Upper lobe of left lung (tissue), 6 donors: ENCODE measurements at places on chromosomes 7 and 10. TPM values are rescaled to one million over a fixed set of nuclear protein-coding genes. Genes with fewer than 3 reads are reported as not detected.

DNA sequence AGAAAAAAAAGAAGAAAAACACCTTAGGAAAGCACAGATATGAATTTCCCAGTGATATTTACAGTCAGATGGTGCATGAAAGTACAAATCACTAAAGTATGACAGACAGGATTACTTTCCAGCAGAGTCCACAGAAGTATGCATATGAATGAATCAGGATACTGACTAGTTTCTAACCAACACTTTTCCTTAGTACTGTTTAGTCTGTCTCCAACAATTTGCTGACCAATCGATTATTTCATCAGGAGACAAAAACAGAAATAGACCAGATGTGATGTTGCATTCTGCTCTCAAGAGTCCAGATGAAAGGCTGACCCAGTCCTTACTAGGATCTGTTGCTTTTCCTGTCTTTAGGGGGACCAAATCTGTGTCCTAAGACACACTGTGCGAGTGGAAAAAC is 14.6 kb downstream of the SLC35B4 start:
- H3K36me3 ChIP-seq: peaks cover 30% of the 10 kb centered on the region
- no peak overlapping the region for H3K4me3 ChIP-seq
- no peak overlapping the region for H3K27ac ChIP-seq
- H3K27me3 ChIP-seq: no peaks in the 10 kb centered on the region
- DNase-seq: no peak

The AGFG2 gene
- 14.3 TPM for total RNA-seq

DNA sequence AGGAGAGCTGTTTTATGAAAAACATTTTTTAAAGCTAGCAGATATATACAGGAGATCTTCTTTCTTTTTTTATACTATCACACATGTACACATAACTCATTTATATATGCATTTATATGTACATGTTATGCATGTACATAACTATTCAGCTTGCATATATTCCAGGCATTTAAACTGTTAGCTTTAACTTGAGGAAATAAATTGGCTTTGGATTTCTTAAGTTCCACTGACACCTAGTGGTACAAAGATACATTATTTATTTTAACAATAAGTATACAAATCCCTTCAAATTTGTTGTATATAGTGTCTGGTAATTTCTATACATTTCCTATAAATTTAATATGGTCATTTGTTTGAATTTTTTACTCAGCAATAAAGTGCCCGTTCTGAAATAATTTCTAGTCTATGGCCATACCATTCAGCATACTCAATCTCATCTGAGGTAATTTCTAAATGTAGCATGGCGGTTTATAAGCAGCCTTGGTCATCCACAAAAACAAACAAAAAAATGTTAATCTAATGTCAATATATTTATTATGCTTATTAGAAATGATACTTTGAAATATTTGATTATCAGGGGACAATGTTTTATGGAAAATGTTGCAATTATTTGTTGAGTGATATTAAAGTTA is 11.6 kb downstream of the ZDHHC6 start:
- DNase-seq: no peak
- no peak overlapping the region for H3K4me3 ChIP-seq
- no peaks in the 10 kb centered on the region for H3K4me1 ChIP-seq
- no peak overlapping the region for H3K27ac ChIP-seq
- peaks cover 53% of the 10 kb centered on the region for H3K36me3 ChIP-seq
- no peaks in the 10 kb centered on the region for H3K27me3 ChIP-seq

- no peak for DNase-seq
- no peak overlapping the region for H3K27ac ChIP-seq
- H3K27me3 ChIP-seq: no peaks in the 10 kb centered on the region
Observed at GRCh38 chr7:68977385-68978055, 620.8 kb upstream of the AUTS2 start.

DNA sequence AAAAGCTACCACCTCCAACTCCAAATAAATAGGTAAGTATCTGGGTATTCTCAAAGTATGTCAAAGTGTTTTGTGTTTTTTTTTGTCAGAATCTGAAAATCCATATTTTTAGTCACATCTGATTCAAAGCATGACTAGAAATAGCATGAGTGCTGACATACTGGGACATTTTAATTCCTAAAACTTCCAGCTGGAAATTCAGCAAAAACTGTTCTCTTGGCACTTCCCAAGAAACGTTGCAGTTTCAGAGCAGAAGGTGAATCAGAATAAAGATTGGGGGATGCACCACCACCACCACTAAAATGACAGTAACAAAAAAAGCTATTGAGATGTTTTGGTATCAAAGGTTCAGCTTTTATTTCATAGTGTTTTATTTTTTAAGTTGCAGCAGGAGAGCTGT is 724.6 kb upstream of the CELF2 start:
- no peaks in the 10 kb centered on the region for H3K36me3 ChIP-seq
- H3K27me3 ChIP-seq: no peaks in the 10 kb centered on the region
- DNase-seq: no peak
- no peaks in the 10 kb centered on the region for H3K4me1 ChIP-seq
- no peak overlapping the region for H3K27ac ChIP-seq

DNA sequence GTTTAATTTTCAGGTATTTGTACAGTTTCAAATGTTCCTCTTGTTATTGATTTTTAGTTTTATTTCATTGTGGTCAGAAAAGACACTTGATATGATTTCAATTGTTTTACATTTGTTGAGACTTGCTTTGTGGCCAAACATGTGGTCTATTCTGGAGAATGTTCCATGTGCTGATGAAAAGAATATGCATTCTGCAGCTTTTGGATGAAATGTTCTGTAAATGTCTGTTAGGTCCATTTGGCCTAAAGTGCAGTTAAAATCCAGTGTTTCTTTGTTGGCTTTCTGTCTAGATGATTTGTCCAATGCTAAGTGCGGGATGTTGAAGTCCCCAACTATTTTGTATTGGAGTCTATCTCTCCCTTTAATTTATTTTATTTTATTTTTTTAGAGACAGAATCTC is 70.5 kb downstream of the ZNF503 start:
- no peak for DNase-seq
- no peaks in the 10 kb centered on the region for H3K27me3 ChIP-seq

- no peak overlapping the region for H3K27ac ChIP-seq
- H3K4me1 ChIP-seq: no peaks in the 10 kb centered on the region
- H3K27me3 ChIP-seq: no peaks in the 10 kb centered on the region
- DNase-seq: no peak
Observed at GRCh38 chr7:89757910-89758309, 396.4 kb upstream of the STEAP1 start.

GRCh38 chr7:127789031-127789430 is 137.0 kb downstream of the SND1 start:
- no peaks in the 10 kb centered on the region for H3K36me3 ChIP-seq
- no peaks in the 10 kb centered on the region for H3K27me3 ChIP-seq
- no peak overlapping the region for H3K27ac ChIP-seq
- H3K4me3 ChIP-seq: no peak overlapping the region

GRCh38 chr7:152336754-152337368 is 98.9 kb downstream of the KMT2C start:
- no peaks in the 10 kb centered on the region for H3K36me3 ChIP-seq
- H3K4me1 ChIP-seq: peaks cover 34% of the 10 kb centered on the region
- peak; percentile 26 for DNase-seq
- H3K4me3 ChIP-seq: no peak overlapping the region

DNA sequence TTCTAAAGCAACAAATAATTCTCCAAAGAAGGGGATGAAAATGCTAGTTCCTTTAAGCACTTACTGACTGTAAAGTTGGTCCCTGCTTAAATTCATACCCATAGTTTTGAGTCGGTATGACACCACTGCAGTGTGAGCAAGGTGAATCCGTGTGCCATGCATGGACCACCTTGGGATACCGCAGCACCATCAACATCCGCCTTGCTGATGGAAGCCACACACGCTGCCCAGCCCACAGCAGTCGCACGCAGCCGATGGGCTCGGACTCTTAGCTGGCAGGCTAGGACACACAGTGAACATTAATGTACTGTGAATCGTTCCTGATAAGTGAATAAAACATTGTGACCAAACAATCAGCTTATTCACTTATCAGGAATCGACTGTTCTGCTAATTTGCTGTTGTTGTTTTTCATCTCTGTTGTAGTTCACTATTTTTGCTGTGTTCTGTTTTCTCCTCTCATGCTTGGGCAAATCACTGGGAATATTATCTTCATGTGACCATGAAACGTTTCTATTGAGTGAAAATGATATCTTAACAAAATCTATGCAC is 275.5 kb downstream of the USP6NL start:
- H3K36me3 ChIP-seq: no peaks in the 10 kb centered on the region
- H3K27ac ChIP-seq: no peak overlapping the region
- peaks cover 11% of the 10 kb centered on the region for H3K4me1 ChIP-seq
- DNase-seq: no peak

DNA sequence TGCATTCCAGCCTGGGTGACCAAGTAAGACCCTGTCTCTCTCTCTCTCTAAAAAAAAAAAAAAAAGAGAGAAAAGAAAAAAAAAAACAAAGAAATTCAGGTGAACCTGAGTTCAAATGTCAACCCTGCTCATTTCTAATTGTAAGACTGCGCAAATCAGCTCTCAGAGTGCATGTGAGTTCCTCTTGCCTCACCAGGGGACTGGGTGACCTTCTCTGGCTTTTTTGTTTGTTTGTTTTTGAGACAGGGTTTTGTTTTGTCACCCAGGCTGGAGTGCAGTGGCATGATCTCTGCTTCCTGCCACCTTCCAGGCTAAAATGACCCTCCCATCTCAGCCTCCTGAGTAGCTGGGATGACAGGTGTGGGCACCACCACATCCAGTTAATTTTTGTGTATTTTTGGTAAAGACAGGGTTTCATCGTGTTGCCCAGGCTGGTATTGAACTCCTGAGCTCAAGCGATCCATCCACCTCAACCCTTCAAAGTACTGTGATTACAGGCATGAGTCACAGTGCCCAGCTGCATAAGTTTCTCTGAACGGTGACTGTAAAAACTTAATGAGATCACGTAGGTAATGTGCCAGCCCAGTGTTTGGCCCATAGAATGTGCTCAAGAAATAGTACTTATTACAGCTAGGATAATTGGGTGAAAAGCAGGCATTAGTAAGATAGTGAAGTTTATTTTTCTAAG is 45.3 kb upstream of the BAMBI start:
- H3K36me3 ChIP-seq: no peaks in the 10 kb centered on the region
- H3K27ac ChIP-seq: no peak overlapping the region

- H3K27ac ChIP-seq: no peak overlapping the region
- no peaks in the 10 kb centered on the region for H3K4me1 ChIP-seq
- H3K27me3 ChIP-seq: no peaks in the 10 kb centered on the region
Observed at GRCh38 chr7:18407385-18407784, 88.2 kb upstream of the HDAC9 start.

The CASTOR2 gene
- total RNA-seq: 9.9 TPM

- no peak overlapping the region for H3K27ac ChIP-seq
- no peaks in the 10 kb centered on the region for H3K4me1 ChIP-seq
- H3K4me3 ChIP-seq: no peak overlapping the region
- H3K36me3 ChIP-seq: no peaks in the 10 kb centered on the region
- DNase-seq: no peak
Observed at GRCh38 chr10:16392531-16393069, 44.2 kb upstream of the PTER start.

- no peaks in the 10 kb centered on the region for H3K4me1 ChIP-seq
- H3K36me3 ChIP-seq: no peaks in the 10 kb centered on the region
- H3K27ac ChIP-seq: no peak overlapping the region
- H3K27me3 ChIP-seq: no peaks in the 10 kb centered on the region
- DNase-seq: no peak
- H3K4me3 ChIP-seq: no peak overlapping the region
Observed at GRCh38 chr10:51314481-51314880, 240.2 kb downstream of the PRKG1 start.

- H3K4me3 ChIP-seq: no peak overlapping the region
- no peaks in the 10 kb centered on the region for H3K27me3 ChIP-seq
- DNase-seq: no peak
- H3K36me3 ChIP-seq: no peaks in the 10 kb centered on the region
- peak overlapping the region; percentile 35 for H3K27ac ChIP-seq
Observed at GRCh38 chr10:30488316-30488715, 54.3 kb downstream of the MAP3K8 start.

The SPDYE1 gene
- not detected for total RNA-seq

DNA sequence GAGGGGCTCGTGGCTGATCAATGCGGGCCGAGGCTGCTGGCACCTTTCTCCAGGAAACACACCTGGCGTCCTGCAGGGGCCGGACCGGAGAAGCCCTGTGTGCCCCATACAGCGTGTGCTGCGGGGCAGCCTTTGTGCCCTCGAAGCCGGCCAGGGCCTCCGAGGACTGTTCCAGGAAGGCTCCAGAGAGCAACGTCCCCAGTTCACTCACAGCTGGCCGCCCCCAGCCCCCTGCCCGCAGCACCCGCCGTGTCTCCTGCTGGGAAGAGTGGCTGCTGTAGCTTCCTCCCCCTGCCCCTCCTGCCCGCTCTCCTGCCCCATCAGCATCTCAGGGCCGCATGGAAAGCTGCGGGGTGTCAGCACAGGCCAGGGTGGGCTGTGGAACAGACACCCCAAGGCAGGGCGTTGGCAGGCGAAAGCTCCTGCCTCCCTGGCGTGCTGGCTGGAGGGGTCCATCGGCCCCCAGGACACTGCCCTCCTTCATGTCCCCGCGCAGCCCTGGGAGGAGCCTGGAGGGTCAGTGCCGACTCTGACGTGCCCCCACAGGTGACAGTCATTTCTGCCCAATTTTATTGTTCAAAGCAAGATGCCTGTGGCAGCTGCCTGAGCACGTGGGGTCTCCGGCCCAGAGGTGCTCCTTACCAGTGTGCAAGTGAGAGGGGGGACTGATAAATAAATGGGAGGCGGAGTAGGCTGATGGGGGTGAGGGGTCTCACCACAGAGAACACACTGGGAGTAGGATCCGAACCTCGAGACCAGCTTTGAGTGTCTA is 95.8 kb upstream of the DIP2C start:
- H3K4me1 ChIP-seq: peaks cover 27% of the 10 kb centered on the region
- DNase-seq: peak; percentile 14
- peak overlapping the region; percentile 24 for H3K4me3 ChIP-seq
- peaks cover 10% of the 10 kb centered on the region for H3K27me3 ChIP-seq
- no peak overlapping the region for H3K27ac ChIP-seq

The DNAJC30 gene
- total RNA-seq: 10.5 TPM

DNA sequence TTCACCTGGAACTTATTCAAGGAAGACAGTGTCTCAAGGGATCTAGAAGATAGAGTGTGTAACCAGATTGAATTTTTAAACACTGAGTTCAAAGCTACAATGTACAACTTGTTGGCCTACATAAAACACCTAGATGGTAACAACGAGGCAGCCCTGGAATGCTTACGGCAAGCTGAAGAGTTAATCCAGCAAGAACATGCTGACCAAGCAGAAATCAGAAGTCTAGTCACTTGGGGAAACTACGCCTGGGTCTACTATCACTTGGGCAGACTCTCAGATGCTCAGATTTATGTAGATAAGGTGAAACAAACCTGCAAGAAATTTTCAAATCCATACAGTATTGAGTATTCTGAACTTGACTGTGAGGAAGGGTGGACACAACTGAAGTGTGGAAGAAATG is 10.9 kb downstream of the IFIT3 start:
- no peaks in the 10 kb centered on the region for H3K36me3 ChIP-seq
- no peaks in the 10 kb centered on the region for H3K27me3 ChIP-seq
- H3K27ac ChIP-seq: no peak overlapping the region
- no peak overlapping the region for H3K4me3 ChIP-seq
- DNase-seq: no peak
- peaks cover 15% of the 10 kb centered on the region for H3K4me1 ChIP-seq

- H3K4me3 ChIP-seq: no peak overlapping the region
- no peaks in the 10 kb centered on the region for H3K27me3 ChIP-seq
- peaks cover 37% of the 10 kb centered on the region for H3K36me3 ChIP-seq
Observed at GRCh38 chr10:80164596-80164995, 32.1 kb downstream of the PLAC9 start.

GRCh38 chr7:7959979-7960670 is 8.5 kb upstream of the GLCCI1 start:
- no peaks in the 10 kb centered on the region for H3K4me1 ChIP-seq
- no peak for DNase-seq
- H3K27me3 ChIP-seq: no peaks in the 10 kb centered on the region
- no peak overlapping the region for H3K4me3 ChIP-seq
- no peak overlapping the region for H3K27ac ChIP-seq

The CPA1 gene
- not detected for total RNA-seq

GRCh38 chr10:110717781-110718589 is 73.8 kb downstream of the RBM20 start:
- no peak overlapping the region for H3K4me3 ChIP-seq
- no peaks in the 10 kb centered on the region for H3K4me1 ChIP-seq
- no peaks in the 10 kb centered on the region for H3K27me3 ChIP-seq
- no peaks in the 10 kb centered on the region for H3K36me3 ChIP-seq
